ENCODE measurements at places on chromosomes 3 and 15.

DNA sequence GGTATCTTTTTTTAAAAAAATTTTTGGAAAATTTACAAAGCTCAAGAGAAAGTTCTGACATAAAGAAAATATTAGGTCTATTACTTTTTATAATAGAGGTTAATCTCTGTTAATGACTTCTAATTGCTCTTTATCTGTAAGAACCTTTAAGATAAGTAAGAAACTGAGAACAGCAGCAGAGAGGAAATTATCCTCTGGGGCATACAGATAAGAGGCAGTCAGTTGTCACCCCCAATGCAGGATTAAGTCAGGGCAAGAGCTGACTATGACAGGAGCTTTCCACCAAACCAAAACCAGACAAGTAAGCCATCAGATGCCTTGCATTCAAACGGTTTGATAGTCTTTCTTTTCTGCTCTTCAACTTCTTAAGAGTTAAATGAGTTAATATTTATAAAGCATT lies 149.0 kb downstream of the GSK3B start:
- no peak for DNase-seq

- DNase-seq = no peak
Observed at GRCh38 chr3:187063286-187064121, 75.8 kb downstream of the RPL39L start.

DNA sequence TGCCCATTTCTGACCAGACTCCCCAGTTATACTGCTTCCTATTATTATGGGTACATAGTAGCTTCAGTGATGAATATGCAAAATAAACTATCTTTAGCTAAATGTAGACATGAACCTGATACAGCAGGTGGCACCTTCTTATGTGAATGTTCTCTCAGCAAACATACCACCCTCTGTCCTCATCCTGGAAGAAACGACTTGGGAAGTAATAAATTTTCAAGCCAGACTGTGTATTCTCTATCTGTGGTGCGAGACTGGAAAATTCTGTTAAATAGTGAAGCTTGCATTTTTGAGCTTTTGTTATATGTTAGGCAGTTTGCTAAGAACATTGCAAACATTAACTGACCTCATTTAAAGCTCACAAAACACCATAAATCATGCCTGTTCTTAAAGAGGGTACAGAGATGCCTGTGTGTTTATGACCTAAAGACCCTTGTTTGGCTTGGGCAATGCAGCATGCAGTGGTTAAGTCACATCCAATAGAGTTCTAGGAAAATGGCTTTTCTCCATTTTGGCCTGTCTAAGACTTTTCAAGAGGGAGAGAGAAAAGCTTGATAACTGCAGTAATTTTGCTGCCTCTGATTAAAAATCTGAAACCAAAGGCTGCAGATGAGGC lies 287.1 kb downstream of the NEK10 start:
- DNase-seq = no peak

GRCh38 chr3:190281308-190282051 lies 40.8 kb downstream of the CLDN1 start:
- DNase-seq = no peak

- DNase-seq = peak; percentile 81
Observed at GRCh38 chr15:84654689-84655453, 788 bp upstream of the WDR73 start.

DNA sequence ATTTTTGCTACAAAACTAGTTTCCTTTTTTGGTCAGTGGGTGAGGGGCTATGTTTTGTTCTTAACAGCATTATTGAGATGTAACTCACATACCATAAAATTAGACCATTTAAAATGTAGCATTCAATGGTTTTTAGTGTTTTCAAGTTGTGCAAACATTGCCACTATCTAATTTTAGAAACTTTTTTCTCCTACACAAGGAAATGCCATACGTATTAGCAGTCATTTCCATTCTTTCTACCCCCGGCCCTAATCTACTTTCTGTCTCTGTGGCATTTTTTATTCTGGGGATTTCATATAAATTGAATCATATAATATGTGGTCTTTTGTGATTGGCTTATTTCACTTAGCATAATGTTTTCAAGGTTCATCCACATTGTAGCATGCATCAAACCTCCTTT lies 55.0 kb upstream of the TIPARP start:
- DNase-seq = no peak

DNA sequence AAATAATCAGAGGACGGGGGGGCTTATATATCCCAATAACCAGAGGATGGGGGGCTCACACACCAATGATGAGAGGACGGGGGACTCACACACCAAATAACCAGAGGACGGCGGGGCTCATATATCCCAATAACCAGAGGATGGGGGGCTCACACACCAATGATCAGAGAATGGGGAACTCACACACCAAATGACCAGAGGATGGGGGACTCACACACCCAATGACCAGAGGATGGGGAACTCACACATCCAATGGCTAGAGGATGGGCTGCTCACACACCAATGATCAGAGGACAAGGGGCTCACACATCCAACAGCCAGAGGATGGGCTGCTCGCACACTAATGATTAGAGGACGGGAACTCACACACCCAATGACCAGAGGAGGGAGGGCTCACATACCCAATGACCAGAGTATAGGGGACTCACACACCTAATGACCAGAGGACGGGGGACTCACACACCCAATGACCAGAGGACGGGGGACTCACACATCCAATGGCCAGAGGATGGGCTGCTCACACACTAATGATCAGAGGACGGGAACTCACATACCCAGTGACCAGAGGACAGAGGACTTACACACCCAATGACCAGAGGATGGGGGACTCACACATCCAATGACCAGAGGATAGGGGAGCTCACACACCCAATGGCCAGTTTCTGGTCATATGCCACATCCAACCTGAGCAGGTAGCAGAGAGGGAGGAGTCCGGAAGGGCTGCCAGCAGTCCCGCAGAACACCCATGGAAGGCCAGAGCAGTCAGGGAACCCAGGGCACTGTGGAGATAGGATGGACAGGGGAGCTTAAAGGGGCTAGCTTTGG lies 10.6 kb downstream of the RAB6B start:
- DNase-seq = no peak

DNA sequence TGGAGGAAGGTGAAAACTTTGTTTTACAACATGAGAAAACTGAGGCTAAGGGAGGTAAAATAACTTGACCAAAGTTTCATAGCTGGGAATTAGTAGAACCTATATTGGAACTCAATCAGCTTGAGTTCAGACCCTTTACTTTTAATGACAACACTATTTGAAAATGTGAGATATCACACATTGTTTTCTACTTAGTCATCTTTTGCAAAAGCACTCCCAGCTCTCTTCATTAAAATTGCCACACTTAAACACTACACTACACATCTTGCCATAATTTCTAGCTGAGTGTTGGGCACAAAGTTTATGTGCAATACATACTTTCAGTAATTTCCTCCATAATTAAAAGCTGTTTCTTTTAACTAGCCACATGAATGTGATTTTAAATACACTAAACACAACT lies 230.4 kb upstream of the DCBLD2 start:
- DNase-seq = no peak

GRCh38 chr3:111796566-111796965 lies 62.5 kb upstream of the PHLDB2 start:
- DNase-seq = no peak

Data from NCI-H1436 (cell line).